ENCODE measurements at places on chromosomes 6 and 20.
A peak's percentile ranks its signal among the peaks of the same experiment; 100 is the strongest.

GRCh38 chr6:123570813-123571684, 65.7 kb downstream of the TRDN start:
- DNase-seq: no peak

DNA sequence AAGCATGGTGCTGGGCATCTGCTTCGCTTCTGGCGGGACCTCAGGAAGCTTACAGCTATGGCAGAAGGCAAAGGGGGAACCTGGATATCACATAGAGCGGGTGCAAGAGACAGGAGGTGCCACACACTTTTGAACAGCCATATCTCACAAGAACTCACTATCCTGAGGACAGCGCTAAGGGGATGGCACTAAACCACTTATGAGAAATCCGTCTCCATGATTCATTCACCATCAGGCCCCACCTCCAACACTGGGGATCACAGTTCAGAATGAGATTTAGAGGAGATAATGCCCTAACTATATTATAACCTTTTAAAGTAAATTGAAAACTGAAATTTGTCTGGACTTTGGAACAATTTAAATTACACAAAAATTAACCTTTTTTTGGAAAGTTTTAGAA, 37.8 kb upstream of the SUMO4 start:
- DNase-seq: no peak

- no peak for DNase-seq
Measured at GRCh38 chr6:109867970-109868358, 110.1 kb upstream of the GPR6 start.

GRCh38 chr6:99022039-99022609, 74.4 kb upstream of the FBXL4 start:
- no peak for DNase-seq

DNA sequence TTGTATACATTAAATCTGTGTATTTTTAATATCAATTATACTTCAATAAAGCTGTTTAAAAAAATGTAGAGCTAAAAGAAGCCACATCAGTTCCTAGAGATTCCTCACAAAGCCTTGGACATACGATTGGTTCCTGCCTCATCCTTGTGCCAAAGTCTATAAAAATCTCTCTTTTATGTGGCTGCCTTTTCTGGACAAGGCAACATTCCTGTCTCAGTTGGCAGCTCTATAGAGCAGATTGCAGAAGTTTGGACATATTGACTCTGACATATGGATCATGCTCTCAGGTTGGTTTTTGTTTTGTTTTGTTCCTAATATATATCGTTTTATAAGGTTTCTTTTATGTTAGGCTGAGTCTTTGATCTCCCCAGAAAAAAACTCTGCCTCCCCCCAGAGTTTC, 148.9 kb downstream of the MAFB start:
- DNase-seq: no peak

DNA sequence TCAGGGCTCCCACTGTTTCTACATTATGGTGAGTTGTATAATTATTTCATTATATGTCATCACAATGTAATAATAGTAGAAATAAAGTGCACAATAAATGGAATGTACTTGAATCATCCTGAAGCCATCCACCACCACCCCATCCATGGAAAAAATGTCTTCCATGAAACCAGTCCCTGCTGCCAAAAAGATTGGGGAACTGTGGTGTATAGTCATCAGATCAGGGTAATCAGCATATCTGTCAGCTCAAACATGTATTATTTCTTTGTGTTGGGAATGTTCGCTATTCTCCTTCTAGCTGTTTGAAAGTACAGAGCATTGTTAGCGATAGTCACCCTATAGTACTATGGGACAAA, 33.8 kb upstream of the SLC22A23 start:
- DNase-seq: no peak

GRCh38 chr6:30894381-30894780, 10.1 kb downstream of the DDR1 start:
- DNase-seq: no peak

DNA sequence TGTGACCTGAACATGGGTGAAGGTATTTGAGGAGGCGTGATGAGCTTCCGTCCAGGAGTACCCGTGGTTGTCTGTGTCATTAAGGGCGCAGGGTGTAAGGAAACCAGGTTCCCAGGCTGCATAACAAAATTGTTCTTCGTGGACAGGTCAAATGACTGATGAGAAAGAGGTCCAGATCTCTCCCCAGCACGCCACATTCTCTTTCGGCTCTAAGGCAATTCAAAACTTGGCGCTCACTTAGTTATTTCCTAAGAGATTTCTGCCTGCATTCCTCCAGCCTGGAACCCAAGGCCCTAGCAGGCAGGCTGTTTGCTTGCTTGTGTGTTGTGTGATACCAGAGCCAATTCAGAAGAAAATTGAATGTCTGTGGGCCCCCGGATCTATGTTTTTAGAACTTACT, 139.9 kb downstream of the AGPAT4 start:
- DNase-seq: no peak

DNA sequence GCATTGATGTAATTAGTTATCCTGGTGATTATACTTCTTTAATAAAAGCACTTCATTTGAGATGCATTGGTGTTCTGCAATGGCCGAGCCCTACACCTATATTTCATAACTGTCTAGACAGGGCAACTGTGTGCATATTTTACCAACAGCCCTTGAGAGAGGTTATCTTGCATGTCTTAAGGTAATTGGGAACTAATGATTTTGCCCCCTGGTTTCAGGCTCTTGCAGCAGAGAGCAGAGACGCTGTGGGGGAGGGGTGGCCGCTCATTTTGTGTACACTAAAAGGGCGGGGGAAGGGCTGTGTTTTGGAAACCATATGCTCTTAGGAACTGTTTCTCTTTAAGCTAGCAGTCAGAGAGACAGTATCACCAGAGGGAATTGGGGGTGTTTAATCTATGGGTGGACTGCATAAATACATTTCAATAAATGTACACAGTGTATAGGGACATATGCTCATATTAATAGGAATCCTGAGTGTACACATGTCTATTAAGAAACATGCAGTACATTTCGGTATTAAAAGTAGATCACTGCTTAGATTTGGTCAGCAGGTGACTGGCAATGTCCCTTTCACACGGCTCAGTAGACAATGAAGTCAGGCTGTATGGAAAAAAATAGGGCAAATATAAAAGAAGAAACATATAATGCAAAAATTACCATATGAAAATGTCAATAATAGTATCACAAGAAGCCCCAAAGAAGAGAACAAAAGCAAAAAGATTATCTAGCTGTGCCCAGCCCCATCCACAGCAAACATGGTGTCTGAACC, 402.9 kb upstream of the CITED2 start:
- no peak for DNase-seq

DNA sequence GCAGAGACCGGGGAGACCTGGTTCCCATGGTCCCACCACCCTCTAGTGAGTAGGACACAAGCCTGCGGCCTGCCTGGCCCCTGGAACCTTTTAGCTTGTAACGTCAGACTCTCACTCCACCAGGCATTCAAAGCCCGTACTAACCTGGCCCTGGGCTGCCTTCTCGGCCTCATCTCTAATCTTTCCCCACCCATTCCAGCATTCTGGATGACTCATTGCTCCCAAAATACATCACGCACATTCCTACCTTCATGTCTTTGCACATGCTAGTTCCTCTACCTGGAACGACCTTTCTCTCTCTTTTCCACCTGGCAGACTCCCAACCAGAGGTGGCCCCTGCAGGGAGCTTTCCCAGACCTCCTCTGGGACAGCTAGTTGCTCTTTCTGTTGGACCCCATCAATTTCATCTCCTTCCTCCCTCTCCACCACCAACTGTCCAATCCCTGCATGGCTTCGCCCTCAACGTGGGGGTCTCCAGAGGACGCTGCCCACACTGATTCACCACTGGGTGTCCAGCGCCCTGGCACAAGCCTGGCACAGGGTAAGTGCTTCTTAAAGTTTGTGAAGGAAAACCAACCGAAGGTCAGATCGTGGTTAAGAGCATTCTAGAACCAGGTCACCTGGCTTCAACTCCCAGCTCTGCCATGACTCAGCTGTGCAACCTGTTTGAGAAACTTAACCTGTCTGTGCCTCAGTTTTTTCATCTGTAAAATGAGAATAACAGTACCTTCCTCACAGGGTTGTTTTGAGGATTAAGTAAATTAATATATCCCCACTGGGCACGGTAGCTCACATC, 35.2 kb downstream of the JPH2 start:
- DNase-seq: no peak

GRCh38 chr20:24756292-24757025, 192.6 kb upstream of the CST7 start:
- DNase-seq: no peak

- no peak for DNase-seq
Measured at GRCh38 chr6:21431526-21431925, 162.0 kb upstream of the SOX4 start.

GRCh38 chr6:163705923-163706322, 291.4 kb downstream of the QKI start:
- DNase-seq: no peak

- peak; percentile 64 for DNase-seq
Measured at GRCh38 chr20:49979030-49979832, 3.5 kb upstream of the SNAI1 start.

GRCh38 chr6:54087721-54088120, 23.5 kb upstream of the MLIP start:
- no peak for DNase-seq

GRCh38 chr20:12293900-12294299, 376.2 kb downstream of the BTBD3 start:
- DNase-seq: no peak

DNA sequence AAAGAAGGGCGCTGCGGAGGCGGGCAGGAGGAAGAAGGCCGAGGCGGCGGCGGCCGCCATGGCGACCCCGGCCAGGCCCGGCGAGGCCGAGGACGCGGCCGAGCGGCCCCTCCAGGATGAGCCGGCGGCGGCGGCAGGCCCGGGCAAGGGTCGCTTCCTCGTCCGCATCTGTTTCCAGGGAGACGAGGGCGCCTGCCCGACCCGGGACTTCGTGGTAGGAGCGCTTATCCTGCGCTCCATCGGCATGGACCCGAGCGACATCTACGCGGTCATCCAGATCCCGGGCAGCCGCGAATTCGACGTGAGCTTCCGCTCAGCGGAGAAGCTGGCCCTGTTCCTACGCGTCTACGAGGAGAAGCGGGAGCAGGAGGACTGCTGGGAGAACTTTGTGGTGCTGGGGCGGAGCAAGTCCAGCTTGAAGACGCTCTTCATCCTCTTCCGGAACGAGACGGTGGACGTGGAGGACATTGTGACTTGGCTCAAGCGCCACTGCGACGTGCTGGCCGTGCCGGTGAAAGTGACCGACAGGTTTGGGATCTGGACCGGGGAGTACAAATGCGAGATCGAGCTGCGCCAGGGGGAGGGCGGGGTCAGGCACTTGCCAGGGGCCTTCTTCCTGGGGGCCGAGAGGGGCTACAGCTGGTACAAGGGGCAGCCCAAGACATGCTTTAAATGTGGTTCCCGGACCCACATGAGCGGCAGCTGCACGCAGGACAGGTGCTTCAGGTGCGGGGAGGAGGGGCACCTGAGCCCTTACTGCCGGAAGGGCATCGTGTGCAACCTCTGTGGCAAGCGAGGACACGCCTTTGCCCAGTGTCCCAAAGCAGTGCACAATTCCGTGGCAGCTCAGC, 780 bp downstream of the ZCCHC3 start:
- DNase-seq: peak; percentile 9
